ENCODE measurements at places on chromosomes 7 and 10.
A peak's percentile ranks its signal among the peaks of the same experiment; 100 is the strongest.

GRCh38 chr7:3696113-3696512 lies 395.1 kb downstream of the SDK1 start:
- H3K36me3 ChIP-seq = no peaks in the 10 kb centered on the region
- peaks cover 5% of the 10 kb centered on the region for H3K27me3 ChIP-seq
- H3K4me3 ChIP-seq = no peak overlapping the region
- no peak for DNase-seq
- peaks cover 12% of the 10 kb centered on the region for H3K4me1 ChIP-seq

GRCh38 chr10:86264481-86265231 lies 101.9 kb downstream of the GRID1 start:
- H3K4me1 ChIP-seq = no peaks in the 10 kb centered on the region
- H3K4me3 ChIP-seq = no peak overlapping the region
- no peak overlapping the region for H3K27ac ChIP-seq
- peaks cover 31% of the 10 kb centered on the region for H3K27me3 ChIP-seq

- DNase-seq = peak; percentile 13
- no peak overlapping the region for H3K27ac ChIP-seq
- peak overlapping the region; percentile 62 for H3K4me3 ChIP-seq
- H3K36me3 ChIP-seq = no peaks in the 10 kb centered on the region
- H3K27me3 ChIP-seq = no peaks in the 10 kb centered on the region
Measured at GRCh38 chr7:28329661-28330363, 82.5 kb upstream of the CREB5 start.

DNA sequence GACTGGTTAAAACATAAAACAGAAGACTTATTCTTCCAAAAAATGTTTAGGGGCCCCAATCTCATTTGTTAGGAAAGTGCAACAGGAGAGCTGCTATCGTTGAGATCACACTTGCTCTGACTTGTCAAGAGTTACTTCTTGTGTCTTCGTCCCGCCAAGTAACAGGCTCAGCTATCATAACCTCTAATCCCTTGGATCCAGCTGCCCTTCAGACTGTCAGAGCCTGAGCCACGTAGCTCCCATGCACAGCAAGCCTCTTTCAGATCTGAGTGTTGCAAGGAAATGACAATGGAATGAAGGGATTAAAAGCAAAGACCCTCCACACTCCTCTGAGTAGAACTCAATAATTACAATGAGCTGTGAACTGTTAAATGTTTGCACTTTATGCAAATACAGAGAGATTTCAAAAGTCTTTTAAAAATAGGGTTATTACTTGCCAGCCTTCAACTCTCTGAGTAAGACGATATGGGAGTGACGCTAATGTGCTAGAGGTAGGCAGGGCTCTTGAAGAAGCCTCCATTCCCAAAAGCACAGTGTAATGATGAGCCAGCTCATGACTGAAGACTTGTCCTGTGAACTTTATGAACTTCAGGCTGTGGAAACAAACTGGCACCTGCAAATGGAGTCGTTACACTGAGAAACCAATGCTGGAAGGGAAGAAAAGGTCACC lies 28.4 kb upstream of the CDK13 start:
- no peaks in the 10 kb centered on the region for H3K4me1 ChIP-seq
- peaks cover 6% of the 10 kb centered on the region for H3K27me3 ChIP-seq
- no peak overlapping the region for H3K27ac ChIP-seq
- H3K36me3 ChIP-seq = no peaks in the 10 kb centered on the region
- no peak for DNase-seq

DNA sequence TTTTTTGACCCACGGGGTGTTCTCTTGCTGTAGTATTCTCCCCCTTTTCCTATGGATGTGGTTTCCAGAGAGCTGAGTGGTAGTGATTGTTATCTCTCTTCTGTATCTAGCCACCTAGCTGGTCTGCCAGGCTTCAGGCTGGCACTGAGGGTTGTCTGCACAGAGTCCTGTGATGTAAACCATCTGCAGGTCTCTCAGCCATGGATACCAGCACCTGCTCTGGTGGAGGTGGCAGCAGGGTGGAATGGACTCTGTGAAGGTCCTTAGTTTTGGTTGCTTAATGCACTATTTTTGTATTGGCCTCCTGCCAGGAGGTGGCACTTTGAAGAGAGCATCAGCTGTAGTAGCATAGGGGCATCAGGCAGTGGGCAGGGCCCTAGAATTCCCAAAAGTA lies 851 bp downstream of the HYAL4 start:
- H3K4me1 ChIP-seq = no peaks in the 10 kb centered on the region
- H3K4me3 ChIP-seq = no peak overlapping the region
- H3K27ac ChIP-seq = no peak overlapping the region
- no peaks in the 10 kb centered on the region for H3K36me3 ChIP-seq

Data from activated naive CD8-positive, alpha-beta T cell treated with anti-CD3 and anti-CD28 coated beads, Interleukin-2, amount 50 U/mL, for 24 hours (primary cell).